Activated CD4-positive, alpha-beta memory T cell treated with anti-CD3 and anti-CD28 coated beads for 36 hours (primary cell): ENCODE measurements at places on chromosomes 6 and 20. TPM values are rescaled to one million over a fixed set of nuclear protein-coding genes. Genes with fewer than 3 reads are reported as not detected.

TMEM151B gene
- total RNA-seq = 0.12 TPM

SIRPG gene
- 28.5 TPM for total RNA-seq

GPR63 gene
- total RNA-seq = 1.7 TPM

CCN2 gene
- not detected for total RNA-seq

SALL4 gene
- not detected for total RNA-seq

DNA sequence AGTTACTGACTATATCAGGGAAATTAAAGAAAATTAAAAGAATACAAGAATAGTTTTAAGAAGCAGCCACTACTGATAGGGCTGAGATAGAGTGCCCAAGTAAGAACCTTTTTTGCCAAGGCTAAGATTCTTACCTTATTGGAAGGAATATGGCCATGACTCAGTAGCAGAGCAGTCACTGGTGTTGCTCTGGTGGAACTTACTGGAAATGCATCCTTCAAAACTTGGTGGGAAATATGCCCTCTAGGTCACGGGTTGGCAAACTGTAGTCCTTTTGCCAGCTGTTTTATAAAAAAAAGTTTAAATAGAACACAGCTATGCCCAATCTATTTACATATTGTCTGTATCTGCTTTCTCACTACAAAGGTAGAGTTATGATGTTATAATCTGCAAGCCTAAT is 6.0 kb downstream of the HSF2 start:
- no peaks in the 10 kb centered on the region for H3K27me3 ChIP-seq
- H3K36me3 ChIP-seq = peaks cover 2% of the 10 kb centered on the region
- DNase-seq = no peak
- H3K4me3 ChIP-seq = no peak overlapping the region
- H3K27ac ChIP-seq = no peak overlapping the region
- H3K4me1 ChIP-seq = peaks cover 63% of the 10 kb centered on the region

DNA sequence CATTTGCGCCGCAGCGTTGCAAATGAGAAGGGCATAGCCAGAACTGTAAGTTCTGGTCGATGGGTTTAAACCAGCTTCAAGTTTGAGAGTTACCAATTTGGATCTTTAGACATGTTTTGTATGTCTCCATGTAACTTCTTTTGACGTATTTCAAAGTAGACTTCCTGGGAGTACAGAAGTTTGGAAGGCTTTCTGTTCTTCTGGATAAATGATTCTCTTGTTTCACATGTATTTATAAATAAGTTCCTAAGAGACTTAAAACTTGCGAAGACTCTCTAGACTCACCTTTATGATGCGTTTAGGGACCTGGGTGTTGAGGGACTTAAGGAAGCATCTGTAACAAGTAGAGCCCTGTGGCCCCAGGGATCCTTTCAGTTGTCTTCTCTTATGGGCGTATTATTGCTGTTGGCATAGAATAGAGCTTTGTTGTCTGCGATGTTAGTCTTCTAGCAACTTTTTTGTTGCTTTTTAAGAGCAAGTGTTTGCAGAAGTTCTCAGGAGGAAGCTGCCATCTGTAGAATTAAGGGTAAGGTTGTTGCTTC is 1.3 kb downstream of the CDYL start:
- H3K36me3 ChIP-seq = peaks cover 10% of the 10 kb centered on the region
- H3K4me3 ChIP-seq = peak overlapping the region; percentile 80
- peaks cover 66% of the 10 kb centered on the region for H3K4me1 ChIP-seq
- DNase-seq = no peak
- peak overlapping the region; percentile 76 for H3K27ac ChIP-seq

- no peaks in the 10 kb centered on the region for H3K4me1 ChIP-seq
- H3K27me3 ChIP-seq = no peaks in the 10 kb centered on the region
- H3K27ac ChIP-seq = no peak overlapping the region
- H3K36me3 ChIP-seq = no peaks in the 10 kb centered on the region
- DNase-seq = no peak
- H3K4me3 ChIP-seq = no peak overlapping the region
Observed at GRCh38 chr20:6295127-6295866, 172.5 kb upstream of the FERMT1 start.

- peaks cover 25% of the 10 kb centered on the region for H3K4me1 ChIP-seq
- H3K27ac ChIP-seq = no peak overlapping the region
- H3K36me3 ChIP-seq = no peaks in the 10 kb centered on the region
- H3K27me3 ChIP-seq = no peaks in the 10 kb centered on the region
Observed at GRCh38 chr6:30799210-30799609, 54.9 kb upstream of the IER3 start.

DNA sequence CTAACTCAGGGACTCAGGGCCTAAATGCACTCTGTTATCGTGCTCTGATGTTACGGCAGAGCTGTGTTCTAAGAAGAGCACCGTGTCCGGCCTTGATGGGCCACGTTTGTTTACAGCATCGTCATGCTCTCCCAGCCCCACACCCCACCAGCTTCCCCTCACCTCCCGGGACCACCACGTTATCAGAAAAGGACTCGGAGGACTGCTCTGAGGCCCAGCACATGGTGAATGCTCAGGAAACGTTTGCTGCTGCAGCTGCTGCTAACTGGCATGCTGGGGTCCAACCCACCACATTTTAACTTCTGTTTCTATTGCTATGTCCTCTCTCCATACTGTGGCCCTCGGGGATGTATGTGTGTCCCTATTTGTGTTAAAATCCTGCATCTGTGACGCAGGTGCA is 50.3 kb downstream of the WDR27 start:
- H3K4me3 ChIP-seq = no peak overlapping the region
- H3K27me3 ChIP-seq = no peaks in the 10 kb centered on the region
- no peak overlapping the region for H3K27ac ChIP-seq
- DNase-seq = no peak

DNA sequence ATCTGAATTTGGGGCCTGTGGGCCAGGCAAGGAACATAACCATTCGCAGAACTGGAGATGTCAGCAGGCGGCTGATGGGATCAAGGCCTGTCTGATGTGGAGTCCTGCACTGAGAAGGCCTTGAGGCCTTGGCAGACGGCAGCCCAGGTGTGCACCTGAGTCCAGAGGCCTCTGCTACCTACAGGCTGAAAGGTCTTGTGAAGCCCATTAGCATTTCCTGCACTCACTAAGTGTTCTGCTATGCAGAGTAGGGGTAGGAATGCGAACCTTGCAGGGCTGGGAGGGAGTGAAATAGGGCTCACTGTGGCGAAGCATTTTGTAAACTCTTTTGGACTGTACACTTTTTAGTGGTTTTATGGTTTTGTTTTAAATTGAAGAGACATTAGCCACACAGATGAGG is 48.3 kb upstream of the RNF24 start:
- no peak overlapping the region for H3K27ac ChIP-seq
- H3K27me3 ChIP-seq = no peaks in the 10 kb centered on the region
- no peak overlapping the region for H3K4me3 ChIP-seq
- DNase-seq = no peak
- H3K4me1 ChIP-seq = peaks cover 3% of the 10 kb centered on the region

- no peak overlapping the region for H3K27ac ChIP-seq
- H3K4me3 ChIP-seq = no peak overlapping the region
- no peaks in the 10 kb centered on the region for H3K27me3 ChIP-seq
- H3K4me1 ChIP-seq = peaks cover 10% of the 10 kb centered on the region
Observed at GRCh38 chr6:88920774-88921733, 42.4 kb downstream of the RNGTT start.

DNA sequence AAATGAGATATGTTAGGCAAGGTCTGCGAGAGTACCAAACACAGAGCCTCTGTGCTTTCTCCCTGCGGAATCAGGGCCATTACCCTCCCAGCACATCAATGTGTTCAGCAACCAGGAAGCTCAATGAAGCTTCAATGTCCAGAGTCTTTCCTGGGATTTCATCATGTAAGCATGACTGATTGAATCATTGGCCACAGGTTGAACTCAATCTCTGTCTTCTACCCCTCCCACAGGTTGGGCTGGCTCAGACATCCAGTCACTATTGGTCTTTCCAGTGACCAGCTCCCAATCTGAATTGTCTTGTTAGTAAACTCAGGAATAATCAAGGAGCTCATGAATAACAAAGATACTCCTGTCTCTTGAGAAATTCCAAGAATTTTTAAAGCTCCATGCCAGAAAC is 2.7 kb upstream of the DTD1 start:
- H3K27me3 ChIP-seq = peaks cover 6% of the 10 kb centered on the region
- H3K36me3 ChIP-seq = no peaks in the 10 kb centered on the region
- H3K4me1 ChIP-seq = peaks cover 24% of the 10 kb centered on the region
- DNase-seq = no peak
- no peak overlapping the region for H3K27ac ChIP-seq

DNA sequence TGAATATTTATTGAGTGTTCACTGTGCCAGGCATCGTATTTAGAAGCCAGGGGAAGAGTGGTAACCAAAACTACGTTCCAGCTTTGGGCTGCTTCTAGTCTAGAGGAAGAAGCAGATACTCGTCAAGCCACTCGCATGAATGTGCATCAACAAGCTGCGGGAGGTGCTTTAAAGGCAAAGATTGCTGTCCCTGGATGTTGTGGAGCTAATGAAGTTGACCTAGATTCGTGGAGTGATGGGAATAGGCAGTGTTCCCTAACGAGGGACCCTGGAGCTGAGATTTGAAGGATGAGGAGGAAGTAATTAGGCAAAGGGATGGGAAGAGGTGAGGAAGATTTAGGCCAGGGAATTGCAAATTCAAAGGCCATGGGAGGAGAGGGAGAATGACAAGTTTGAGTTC is 118.9 kb downstream of the TMEM170B start:
- no peak for DNase-seq
- H3K4me1 ChIP-seq = peaks cover 13% of the 10 kb centered on the region
- H3K27ac ChIP-seq = no peak overlapping the region
- no peak overlapping the region for H3K4me3 ChIP-seq
- peaks cover 10% of the 10 kb centered on the region for H3K27me3 ChIP-seq

- no peaks in the 10 kb centered on the region for H3K27me3 ChIP-seq
- no peak overlapping the region for H3K4me3 ChIP-seq
- no peak for DNase-seq
- H3K4me1 ChIP-seq = peaks cover 52% of the 10 kb centered on the region
- H3K36me3 ChIP-seq = peaks cover 57% of the 10 kb centered on the region
- no peak overlapping the region for H3K27ac ChIP-seq
Observed at GRCh38 chr20:63711085-63711645, 3.3 kb downstream of the ZGPAT start.
